Hypothalamus (tissue), 51 donors: ENCODE measurements at places on chromosomes 5 and 9.

- DNase-seq, result no peak
Observed at GRCh38 chr9:79701651-79702050, 129.9 kb downstream of the TLE4 start.

GRCh38 chr5:172493002-172493401 is 38.7 kb upstream of the SH3PXD2B start:
- no peak for DNase-seq

- peak; percentile 5 for DNase-seq
Observed at GRCh38 chr5:109656829-109657228, 32.9 kb upstream of the MAN2A1 start.

GRCh38 chr5:30930736-30931135 is 262.8 kb upstream of the CDH6 start:
- DNase-seq, result no peak

DNA sequence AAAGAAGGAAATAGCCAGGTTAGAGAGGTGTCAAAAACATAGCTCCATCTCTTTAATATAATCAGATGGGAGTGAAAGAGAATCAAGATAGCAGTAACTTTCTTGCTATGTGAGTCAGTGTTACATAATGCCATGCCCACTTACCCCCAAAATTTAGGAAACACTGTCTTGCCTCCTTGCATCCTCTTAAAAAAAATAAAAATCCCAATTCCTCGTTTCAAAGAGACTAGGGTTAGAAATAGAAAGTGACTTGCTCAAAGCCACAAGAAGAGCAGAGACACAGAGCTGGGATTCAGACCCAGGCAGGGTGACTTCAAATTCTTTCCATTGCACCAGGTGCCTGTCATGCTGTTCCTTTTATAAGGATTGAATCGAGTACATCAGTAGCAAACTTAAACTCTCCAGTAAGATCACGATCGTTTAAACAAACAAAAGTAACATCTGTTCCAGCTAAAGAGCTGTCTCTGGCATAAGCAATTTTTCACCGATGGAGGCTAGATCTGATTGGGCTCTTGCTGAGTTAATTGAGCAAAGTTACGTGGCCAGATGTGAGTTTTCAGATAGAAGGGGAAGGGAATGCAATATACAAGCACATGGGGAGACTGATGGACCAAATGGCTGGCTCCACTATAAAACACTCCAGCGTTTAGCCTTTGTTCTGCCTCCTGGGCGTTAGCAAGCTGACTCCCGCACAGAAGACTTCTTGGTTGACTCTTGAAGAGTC is 176.9 kb downstream of the PALM2AKAP2 start:
- no peak for DNase-seq

GRCh38 chr9:98154678-98155077 is 35.7 kb upstream of the TRIM14 start:
- DNase-seq, result no peak

DNA sequence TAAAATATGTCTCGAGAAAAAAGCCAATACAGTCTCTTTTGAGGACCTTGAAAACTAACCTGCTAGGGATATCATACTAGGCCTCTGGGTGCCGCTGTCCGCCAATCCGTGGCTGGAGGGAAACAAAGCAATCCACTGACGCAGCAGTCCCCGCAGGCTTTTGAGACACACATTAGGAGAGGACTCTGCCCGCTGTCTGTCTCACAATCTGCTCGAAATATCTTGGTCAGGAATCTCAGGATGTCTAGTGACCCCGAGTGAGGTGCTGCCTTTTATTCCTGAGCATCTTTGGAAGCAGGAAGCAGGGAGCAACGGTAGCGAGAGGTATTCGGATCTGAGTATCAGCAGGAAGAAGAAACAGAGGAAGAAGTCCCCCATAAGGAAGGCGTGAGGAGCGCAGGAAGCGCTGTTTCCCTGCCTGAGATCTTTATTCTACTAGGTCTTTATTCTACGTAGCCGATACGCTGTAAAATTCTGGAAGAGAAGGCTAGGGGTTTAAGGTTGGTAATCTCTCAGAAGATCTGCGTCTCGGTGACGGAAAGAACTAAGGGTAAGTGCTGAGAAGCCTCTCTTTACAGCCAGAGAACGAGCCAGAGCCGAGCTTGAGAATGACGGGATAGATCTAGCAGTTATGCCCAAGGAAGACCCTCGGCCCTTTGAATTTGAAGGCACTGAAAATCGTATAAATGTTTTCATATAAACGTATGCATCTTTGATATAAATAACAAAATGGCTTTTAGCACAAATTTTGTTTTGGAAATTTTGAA is 4.0 kb upstream of the PCDHGA1 start:
- DNase-seq, result no peak

DNA sequence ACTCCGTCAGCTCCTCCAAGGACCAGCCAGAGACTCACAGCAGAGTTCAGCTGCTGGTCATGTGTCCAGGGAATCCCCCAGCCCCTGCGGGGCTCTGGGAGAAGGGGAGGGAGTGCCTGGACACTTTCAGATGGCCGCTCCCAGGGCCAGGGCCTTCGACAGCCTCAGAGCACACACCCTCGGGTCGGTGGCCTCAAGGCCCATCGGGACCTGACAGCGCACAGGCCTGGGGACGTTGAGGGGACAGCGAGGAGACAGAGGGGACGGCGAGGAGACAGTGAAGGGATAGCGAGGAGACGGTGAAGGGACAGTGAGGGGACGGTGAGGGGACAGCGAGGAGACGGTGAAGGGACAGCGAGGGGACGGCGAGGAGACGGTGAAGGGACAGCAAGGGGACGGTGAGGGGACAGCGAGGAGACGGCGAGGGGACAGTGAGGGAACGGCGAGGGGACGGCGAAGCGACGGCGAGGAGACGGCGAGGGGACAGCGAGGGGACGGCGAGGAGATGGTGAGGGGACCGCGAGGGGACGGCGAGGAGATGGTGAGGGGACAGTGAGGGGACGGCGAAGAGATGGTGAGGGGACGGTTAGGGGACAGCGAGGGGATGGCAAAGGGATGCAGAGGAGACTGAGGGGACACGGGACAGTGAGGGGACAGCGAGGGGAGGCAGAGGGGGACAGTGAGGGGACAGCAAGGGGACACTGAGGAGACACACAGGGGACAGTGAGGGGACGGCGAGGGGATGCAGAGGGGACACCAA is 47.3 kb downstream of the SLC12A7 start:
- no peak for DNase-seq

DNA sequence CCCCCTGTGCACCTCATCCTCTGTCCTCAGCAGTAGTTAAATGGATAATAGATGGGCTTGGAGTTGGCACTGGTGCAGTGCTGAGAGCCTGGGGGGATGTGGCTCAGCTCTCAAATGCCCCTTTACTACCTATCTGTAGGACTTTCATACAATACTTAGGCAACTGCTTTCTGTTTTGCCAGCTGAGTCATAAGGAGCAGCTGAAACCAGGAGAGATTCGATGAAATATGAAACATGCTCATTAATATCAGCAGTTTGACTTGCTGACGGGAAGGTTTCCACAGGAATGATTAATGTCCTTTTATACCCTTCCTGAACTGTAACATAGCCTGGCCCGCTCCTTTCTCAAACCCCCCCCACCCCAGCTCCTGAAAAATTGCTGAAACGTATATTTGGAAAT is 142.6 kb downstream of the SAXO1 start:
- DNase-seq, result no peak
